ENCODE measurements at places on chromosomes 2 and 18. TPM values are rescaled to one million over a fixed set of nuclear protein-coding genes. Genes with fewer than 3 reads are reported as not detected.

SIGLEC15 gene
- not detected for total RNA-seq

NABP1 gene
- 111 TPM for total RNA-seq

OBSL1 gene
- not detected for total RNA-seq

OTOS gene
- not detected for total RNA-seq

RGPD4 gene
- not detected for total RNA-seq

NOSTRIN gene
- not detected for total RNA-seq

GALR1 gene
- total RNA-seq = not detected

AGXT gene
- not detected for total RNA-seq

LYPD6B gene
- total RNA-seq = not detected

CPO gene
- not detected for total RNA-seq

DUSP28 gene
- total RNA-seq = 19.4 TPM

PROKR1 gene
- total RNA-seq = not detected

UBE2E3 gene
- total RNA-seq = 25.0 TPM

SNORC gene
- 1.4 TPM for total RNA-seq

HAAO gene
- 0.44 TPM for total RNA-seq
